ENCODE measurements at places on chromosomes 12 and 14. TPM values are rescaled to one million over a fixed set of nuclear protein-coding genes. Genes with fewer than 3 reads are reported as not detected.

- DNase-seq, result peak; percentile 21
Measured at GRCh38 chr14:33837943-33838683, 112.8 kb downstream of the EGLN3 start.

GRCh38 chr14:94767321-94767878 lies 2.5 kb downstream of the GSC start:
- no peak for DNase-seq

- DNase-seq, result no peak
Measured at GRCh38 chr14:70004791-70005190, 125.6 kb downstream of the SMOC1 start.

- DNase-seq, result no peak
Measured at GRCh38 chr12:101694297-101694848, 3.1 kb upstream of the CHPT1 start.

- DNase-seq, result no peak
Measured at GRCh38 chr14:94864387-94865195, 94.7 kb upstream of the GSC start.

GRCh38 chr14:89167705-89168104 lies 249.3 kb downstream of the FOXN3 start:
- no peak for DNase-seq

Gene DLGAP5
- total RNA-seq, result not detected

Gene WASHC4
- 39.9 TPM for total RNA-seq

Gene FOXG1
- 0.65 TPM for total RNA-seq

DNA sequence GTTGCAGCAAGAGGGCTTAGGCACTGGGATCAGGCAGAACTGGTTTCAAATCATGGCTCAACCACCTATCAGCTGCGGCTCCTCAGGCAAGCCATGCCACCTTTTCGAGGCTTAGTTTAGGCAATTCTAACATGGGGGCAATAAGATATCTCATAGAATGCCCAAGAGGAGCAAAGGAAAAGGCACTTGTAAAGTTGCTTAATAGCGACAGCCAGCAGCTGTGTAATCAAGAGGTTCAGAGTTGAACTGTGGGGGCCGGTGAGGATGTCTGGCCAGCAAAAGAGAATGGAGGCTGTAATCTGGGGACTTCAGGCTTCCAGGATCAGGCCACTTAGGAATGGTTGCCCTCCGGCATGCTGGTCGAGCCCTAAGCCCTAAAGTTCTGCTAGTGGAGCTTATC lies 3.0 kb upstream of the TCHP start:
- no peak for DNase-seq

DNA sequence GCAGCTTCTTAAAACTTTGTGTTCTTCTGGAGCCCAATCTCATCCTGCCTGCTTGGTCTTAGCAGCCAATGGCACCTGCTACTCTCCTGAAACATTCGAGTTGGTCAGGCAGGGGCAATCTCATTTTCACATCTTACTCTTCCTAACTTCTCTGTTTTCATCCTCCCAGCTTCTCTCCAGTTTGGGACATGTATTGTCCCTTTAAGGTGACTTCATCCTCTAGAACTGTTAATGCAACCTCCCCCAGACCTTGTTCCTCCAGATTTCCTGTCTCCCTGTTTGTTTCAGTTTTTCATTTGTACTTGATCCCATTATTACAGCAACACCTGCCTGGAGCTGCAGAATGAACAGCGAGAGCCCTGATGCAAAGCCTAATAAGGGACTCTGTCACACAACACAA lies 31.3 kb downstream of the SERPINA11 start:
- DNase-seq, result no peak

DNA sequence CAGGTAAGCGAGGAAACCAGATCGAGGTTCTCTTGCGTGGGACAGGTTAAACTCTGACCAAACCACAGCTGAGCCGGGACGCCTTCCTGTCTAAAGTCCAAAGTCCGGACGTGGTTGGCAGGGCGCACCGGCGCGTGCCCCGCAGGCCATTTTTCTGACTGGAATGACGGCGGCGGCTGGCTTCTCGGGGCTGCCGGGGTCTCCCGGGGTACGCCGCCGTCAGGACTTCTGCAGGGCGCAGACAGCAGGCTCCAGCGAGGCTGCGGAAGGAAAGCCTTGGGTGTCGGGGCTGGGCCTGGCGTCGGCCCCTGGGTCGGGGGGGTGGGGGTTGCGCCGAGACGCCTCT lies 32.8 kb downstream of the MIA2 start:
- no peak for DNase-seq

DNA sequence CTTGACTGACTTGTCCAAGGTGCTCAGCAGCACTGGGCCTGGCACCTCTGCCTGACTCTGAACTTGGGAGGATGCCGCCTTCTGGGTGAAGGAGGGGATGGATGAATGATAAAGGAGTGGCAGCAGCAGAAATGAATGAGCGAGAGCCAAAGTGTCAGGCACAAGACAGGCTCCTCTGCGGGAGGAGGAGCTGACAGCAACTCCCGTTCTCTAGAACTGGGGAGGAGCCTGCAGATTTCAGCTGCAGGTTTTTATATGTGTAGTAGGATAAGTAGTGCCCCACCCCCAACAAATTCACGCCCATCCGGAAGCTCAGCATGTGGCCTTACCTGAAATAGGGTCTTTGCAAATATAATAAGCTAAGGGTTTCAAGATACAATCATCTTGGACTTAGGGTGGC lies 33.1 kb downstream of the SLC8B1 start:
- DNase-seq, result no peak

GRCh38 chr14:60206837-60207533 lies 41.8 kb upstream of the DHRS7 start:
- no peak for DNase-seq

DNA sequence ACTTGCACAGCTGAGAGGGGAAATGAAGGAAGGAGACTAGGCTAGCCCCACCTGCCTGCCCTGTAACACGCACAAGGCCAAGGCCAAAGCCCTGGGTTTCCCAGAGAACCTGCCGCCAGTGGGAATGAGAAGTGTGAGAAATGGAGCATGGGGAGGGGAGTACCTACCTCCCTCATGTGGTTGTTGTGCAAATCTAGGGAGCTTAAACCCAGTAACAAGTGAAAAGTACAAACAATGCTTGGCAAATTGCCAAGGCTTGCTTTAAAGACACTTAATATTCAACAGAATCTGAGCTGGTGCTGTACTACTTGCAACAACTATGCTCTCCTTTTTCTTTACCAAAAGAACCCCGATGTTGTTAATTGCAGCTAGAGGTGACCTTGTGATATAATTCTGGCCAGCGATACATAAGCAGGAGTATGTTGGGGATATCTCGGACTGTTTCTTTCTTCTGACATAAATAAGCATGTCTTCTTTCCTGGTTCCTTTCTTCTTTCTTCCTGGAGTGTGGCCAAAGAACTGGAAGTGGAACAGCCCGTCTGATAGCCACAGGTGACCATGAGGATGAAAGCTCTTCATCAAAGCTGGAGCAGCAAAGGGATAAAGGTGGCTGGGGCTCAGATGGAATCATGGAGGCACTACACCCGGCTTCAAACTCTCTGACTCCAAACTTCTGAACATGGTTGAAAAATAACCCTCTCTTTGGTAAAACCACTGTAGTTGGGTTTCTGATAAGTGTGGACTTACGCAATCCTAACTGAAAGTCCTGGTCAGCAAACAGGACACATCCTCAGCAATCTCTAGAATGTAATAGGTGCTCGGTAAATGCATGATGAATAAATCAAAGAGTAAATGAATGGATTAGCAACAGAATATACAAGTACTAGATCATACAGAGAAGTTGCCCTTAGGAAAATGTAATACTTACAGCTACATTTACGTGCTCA lies 207.9 kb downstream of the NUAK1 start:
- peak; percentile 77 for DNase-seq
